ENCODE measurements at places on chromosomes 4 and X.

DNA sequence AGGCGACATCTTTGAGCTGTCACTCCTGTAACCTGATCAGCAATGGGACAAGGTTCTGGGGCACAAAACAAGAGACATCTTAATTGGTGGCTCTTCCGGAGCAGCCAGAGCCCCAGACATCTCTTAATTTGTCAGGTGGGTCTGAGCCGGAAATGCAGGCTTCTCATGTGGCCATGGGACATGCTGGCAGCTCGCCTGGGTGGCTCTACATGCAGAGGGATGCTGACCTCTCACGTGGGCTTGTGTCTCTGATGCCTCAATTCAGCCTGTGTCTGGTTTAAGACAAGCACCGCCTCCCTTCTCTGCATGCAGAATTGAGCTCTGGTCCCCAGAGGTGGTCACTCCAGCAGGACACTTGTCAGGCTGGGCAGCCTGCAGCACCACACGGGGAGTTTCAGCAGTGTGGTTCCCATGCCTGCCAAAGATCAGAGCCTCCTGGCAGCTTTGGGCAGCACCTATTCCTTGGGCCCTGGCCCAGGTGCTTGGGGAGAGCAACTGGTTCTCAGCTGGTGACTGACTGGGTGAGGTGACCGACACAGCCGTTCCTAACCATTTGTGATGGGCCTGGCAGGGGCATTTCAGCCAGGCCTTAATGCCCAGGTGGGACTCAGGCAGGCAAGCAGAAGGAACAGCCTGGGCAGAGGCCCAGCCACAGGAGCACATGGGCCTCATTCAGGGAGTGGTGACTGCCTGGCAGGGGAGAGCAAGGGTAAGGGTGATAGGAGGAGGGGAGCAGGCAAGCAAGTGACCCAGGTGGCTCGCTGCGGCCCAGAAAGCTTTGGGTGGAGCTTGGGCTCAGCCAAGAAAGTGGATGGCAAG lies 53.4 kb downstream of the HMX1 start:
- DNase-seq = no peak

DNA sequence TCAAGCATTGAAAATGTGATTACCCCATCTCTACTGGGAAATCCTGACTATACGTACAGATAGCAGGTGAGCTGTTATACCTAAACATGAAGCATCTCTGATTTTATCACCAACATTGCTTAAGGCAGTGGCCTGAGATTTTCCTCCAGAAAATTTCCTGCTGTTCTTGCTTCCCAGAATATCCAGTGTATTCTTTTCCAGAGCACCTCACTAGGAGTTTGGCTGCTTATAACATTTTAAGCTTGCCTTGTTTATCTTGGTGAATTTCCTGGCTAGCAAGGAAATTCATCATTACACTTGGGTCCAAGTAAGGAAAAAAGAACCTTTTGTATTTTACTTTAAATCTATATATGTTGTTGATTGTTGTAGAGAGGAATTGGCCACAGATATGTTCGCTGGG lies 73.0 kb upstream of the CLCN4 start:
- no peak for DNase-seq

- no peak for DNase-seq
These were observed 313.1 kb upstream of the TACR3 start for GRCh38 chr4:104032896-104033295.

DNA sequence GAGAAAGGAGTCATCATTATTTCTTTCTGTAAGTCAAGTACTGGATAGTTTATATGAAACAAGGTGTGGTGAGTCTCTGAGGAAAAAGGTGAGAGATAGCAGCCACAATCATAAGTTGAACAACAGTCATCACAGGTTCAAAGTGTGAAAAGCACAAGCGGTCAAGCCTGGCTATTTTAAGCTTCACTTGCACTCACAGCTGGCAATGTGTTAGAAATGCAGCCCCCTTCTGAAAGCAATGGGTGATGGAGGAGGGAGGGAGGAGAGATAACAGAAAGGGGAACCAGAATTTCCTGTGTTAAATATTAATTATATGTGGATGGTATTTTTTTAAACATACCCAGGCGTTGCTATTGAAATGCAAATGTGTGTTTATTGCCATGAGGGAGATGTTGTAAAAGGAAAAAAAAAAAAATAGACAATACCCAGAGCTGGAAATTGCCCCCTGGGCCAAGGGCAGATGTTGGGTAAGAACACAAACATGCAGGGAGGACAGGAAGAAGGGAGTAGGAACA lies 26.9 kb upstream of the BMP3 start:
- no peak for DNase-seq

DNA sequence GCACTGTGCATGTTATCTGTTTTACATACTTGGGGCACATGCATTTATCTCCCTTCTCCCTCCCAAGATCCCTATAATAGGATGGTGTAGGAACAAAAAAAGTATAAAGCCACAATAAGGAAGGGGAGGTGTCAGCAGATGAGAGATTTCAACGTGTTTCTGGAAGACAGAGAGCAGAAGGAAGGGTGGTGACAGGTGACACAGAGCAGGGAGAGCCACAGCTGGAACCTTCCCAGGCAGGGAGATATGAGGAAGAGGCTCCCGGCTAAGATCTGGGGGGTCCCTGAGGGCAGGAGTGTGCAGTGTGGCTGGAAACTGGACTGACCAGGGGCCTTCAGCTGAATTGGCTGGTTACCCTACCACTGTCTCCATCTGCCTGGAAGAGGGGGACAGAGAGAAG lies 107.4 kb downstream of the BCOR start:
- no peak for DNase-seq

DNA sequence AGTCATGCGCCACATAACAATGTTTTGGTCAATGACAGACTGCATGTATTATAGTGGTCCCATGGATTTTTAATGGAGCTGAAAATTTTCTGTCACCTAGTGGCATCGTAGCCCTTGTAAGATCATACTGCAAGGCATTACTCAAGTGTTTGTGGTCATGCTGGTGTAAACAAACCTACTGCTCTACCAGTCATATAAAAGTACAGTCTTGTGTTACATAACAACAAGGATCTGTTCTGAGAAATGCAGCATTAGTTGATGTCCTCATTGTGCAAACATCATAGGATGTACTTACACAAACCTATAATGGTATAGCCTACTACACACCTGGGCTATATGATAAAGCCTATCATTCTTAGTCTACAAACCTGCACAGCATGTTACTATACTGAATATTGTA lies 34.6 kb downstream of the COX18 start:
- no peak for DNase-seq

DNA sequence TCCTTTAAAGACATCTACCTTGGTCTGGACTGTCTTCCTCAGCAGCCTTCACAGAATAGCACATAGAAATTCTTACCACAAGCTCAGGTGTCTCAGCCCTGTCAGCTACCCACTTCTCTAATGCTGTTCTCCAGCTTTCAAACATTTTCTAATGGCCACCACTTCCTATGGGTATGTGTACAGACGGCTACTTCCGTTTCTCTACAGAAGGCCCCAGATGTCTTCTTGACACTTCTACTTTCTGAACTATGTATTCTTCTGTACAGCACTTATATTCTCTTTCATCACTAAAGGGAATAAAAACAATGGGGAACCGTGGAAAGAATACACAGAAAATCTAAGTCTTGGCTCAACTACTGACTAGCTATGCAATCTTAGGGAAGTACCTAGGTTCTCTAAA lies 13.3 kb downstream of the OPHN1 start:
- no peak for DNase-seq

DNA sequence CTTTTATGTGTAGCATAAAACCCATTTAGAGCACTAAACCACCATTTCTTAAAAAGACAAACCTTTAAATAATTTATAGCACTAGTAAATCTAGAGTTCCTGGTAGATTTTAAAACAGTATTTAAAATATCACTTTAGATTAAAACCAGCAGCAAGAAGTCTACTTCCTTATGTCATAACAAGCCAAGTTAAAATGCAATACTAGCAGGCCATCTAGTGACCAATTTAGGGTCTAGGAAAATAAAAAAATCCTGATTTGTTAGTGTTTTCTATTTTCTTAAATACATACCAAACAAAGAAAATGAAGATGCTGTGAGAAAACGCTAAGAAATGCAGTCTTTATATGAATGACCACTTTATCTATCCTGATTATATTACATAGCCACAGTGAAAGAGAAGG lies 53.9 kb downstream of the PAPSS1 start:
- DNase-seq = peak; percentile 55

DNA sequence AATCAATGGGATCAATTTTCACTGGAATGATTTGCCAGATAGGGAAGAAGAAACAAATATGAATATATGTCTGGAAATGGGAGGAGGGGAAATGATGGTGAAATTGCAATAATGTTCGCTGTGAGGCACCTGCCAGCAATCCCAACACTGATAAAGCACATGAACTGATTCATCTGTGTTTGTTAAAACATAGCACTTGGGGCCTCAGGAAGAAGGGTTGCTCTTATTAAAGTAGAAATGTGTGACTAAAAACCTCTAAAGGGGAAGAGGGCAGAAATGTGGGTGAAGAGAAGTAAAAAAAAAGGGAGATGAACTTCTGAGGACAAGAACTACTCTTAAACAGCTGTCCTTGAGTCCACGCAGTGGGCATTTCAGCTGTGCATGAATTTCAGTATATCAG lies 101.4 kb downstream of the C4orf51 start:
- peak; percentile 37 for DNase-seq

DNA sequence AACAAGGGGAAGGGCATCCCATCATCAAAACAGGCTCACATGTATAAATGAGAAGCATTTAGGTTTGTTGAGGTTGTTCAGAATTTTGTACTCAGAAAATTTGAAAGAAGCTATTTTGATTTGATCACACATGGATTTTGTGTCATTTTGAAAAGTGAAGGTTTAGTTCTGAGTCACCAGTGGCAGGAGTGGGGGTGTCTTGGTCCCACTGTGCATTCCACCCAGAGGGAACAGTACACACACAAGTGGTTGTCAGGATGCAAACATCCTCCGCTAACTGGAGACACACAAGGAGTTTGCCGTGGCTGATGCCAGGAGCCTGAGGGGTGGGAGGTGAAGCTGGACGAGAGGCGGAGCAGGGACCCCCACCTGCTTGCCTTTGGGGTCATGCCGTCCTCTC lies 198.2 kb upstream of the PSAPL1 start:
- DNase-seq = no peak

All from IMR-90 (cell line).